ENCODE measurements at places on chromosomes 6 and 20.

GRCh38 chr6:43934803-43935602 lies 165.0 kb downstream of the VEGFA start:
- no peak for DNase-seq

GRCh38 chr6:46331461-46331860 lies 159.8 kb downstream of the RCAN2 start:
- no peak for DNase-seq

GRCh38 chr20:1150218-1150617 lies 31.8 kb downstream of the PSMF1 start:
- peak; percentile 7 for DNase-seq

- DNase-seq: no peak
Observed at GRCh38 chr20:57106692-57107091, 159.7 kb downstream of the BMP7 start.
